T1000 (cell line): ENCODE measurements at places on chromosomes 11 and 22.

- no peak for DNase-seq
These were observed 35.0 kb downstream of the GUCY1A2 start for GRCh38 chr11:106983261-106983660.

DNA sequence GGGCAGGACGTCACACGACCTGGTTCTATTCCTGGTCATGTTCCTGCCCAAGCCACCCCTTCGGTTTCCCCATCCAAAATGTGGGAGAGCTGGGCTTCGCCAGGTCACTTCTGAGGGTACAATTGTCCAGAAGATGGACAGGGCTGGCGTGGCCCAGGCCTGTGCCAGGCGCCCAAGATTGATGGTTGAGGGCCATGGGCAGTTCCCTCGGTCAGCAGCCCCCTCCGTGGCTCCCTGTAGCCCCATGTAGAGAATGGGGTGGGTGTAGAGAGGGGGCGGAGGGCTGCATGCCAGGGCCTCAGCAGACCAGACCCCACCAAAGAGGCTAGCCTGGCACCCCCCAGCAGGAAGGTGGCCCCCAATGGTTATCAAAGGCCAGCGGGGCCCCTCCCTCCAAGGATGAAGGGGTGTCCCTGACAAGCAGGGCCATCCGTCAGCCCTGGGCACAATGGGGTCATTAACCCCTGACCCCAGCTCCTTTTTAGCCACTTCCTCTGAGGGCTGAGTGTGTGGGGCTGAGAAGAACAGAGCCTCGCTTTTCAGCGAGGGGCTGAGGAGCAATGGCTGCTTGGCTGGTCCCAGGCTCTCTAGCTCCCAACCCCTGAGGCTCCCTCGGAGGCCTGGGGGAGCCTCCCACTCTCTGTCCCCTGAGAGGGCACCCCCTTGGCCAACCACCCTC, 11.0 kb upstream of the PICK1 start:
- no peak for DNase-seq

GRCh38 chr11:27886857-27887256, 186.6 kb upstream of the BDNF start:
- no peak for DNase-seq

- no peak for DNase-seq
These were observed 328.1 kb upstream of the MPPED2 start for GRCh38 chr11:30914143-30914762.

- DNase-seq: no peak
These were observed at the start of gene CLDN25 for GRCh38 chr11:113779496-113779895. Gene CLDN25 (plus strand): TSS chr11:113779796. CDS start chr11:113779796, 0 bp downstream.

DNA sequence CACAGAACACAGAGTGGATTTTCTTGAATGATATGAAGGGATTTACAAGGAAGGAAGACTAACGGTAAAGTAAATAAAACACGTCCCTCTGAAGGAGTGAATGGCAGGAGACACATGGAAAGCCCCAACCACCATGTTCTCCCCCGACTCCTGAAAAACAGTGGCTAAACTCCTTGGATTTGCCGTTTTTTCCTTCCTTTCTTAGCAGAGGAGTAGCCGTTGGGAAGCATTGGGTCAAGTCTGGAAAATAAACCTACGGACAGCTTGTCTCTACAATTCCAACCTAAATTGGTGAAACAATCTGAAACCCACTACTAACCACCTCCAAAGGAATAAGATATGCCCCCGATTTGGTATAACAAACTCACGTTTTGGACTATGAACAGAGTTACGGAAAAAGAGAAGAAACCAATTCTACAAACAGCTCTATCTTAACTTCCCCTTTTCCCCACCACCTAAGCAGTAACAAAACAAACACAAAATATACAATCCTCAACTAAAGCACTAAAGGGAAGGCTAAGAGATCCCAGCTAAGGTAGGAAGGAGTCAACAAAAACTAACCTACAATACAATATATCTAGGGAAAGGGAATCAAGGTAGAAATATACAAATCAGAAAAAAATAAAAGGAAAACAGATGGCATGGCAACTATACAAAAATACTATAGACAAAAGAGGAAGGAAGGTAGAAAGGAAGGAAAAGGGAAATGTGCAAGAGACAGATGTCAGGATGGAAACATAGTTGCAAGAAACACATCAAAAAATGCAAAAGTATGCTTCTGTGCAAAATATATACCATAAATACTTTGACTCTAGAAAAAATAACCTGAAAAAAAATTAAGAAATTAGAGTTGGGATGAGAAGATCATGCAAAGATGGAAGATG, 43.8 kb upstream of the LYVE1 start:
- DNase-seq: no peak

- no peak for DNase-seq
These were observed 21.1 kb downstream of the RFPL3 start for GRCh38 chr22:32378707-32379272.

DNA sequence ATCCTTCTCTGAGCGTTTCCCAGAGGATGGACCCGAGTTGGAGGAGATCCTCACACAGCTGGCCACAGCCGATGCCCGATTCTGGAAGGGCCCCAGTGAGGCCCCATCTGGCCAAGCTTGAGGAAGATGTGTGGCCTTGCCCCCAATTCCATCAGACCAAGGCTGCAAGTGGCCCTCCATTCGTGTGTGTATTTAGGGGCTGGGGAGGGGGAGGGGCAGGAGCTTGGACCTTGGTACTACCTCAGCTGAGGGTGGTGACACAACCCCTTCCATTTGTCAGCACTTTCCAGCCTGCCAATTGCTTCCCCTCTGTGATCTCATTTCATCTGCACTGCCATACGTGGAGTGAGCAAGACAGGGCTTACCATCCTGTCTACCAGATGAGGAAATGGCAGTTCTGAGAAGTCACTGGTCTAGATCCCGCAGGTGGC, 1.3 kb upstream of the BBS1 start:
- DNase-seq: no peak

DNA sequence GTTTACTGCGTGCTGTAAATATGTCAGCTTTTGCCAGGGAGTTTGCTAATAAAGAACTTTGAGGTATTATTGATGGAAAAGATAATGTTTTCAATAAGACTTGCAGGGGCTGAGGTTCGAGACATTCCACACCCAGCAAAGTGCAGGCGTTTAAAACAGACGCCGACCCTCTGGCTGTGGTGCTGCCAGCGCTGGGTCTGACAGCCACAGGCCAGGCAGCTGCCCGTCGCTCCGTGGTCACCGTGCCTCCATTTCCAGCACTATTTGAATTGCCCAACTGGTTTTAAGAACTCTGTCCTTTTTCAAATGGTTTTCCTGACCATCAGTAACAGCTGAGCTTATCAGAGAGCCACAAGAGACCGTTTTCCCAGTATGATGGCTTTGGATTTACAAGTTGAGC, 28.1 kb upstream of the ALX4 start:
- no peak for DNase-seq

DNA sequence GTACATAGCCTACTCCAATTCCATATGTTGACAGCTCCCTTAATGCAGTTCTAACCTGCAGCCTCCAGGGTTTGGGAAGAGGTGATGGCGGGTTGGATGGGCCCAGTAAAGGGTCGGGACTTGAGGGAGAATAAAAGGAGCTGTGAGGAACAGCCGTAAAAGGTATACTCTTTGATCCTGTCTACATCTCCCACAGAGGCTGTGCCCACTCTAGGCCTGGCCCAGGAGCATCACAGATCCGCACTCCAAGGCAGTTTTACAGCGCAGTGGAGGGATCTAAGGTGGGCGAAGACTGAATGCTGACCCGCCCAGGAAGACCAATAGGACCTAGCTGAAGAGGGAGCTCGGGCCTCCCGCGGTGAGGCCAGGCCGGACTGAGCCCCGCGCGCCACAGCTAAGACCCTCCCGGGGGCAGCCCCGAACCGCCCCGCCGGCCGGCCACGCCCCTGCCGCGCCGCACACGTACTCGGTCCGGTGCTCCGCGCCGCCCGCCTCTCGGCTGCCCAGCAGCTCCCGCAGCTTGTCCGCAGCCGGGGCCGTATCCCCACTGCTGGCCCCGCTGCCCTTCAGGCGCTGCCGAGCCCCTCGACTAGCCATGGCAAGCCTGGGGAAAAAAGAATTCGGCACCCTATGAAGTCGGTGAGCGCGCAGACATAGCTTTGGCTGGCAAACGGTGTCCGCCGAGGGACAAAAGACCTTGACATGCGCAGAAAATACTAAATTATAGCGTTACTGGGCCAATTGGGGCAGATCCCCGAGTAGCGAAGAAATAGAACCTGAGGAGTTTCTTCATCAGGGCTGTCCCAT, at the start of gene ALG9:
Gene ALG9, minus strand, starts transcription at position 696 of the 807 bp plus-strand sequence. Its CDS starts 99 bp downstream, at position 597.
- DNase-seq: peak; percentile 67

GRCh38 chr11:130037058-130037457, 32.6 kb upstream of the APLP2 start:
- DNase-seq: no peak
